ENCODE measurements at places on chromosomes 5 and 9.

DNA sequence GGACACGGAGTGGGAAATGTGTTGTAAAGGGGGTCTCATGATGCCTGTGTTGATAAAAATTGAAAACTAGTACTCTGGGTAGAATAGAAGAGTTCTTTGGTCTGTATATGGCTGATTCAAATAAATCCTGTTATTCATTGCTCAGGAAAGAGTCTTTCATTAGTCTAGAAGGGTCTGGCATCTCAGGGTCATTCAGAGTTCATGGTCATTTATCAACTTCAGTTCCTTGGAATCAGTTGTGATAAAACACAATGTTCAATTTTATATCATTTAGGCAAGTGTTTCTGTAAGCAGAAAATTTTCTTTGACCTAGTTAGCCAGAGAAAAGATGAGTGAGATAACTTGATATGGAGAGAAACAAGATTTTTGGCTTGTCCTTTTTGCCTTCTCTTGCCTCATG lies 36.3 kb downstream of the SPATA31D1 start:
- no peak for ATAC-seq

DNA sequence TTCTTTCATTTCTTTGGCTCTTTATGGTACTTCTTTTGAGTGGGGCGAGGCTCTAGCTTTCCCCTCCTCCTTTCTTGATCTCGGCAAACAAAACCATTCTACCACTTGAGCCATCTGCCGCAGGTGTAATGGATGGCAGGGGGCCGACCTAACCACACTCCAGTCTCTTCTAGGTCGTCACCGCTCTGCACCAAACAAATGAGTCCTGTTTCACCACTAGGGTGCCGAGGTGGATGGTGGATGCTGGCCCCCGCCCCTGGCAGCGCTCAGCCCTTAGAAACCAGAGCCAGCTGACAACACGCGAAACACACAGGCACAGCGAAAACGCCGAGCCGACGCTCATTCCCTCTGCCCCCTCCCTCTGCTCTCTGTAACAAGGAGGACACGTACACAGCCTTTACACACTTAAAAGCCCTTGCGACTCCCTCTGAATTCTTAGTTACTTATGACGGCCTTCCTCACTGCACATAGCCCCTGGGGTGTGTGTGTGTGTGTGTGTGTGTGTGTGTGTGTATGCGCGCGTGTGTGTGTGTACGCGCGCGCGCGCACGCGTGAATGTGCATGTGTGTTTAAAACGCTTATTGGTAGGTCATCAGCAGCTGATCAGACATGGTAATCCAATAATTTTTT lies 199.4 kb downstream of the MEF2C start:
- peak; percentile 46 for ATAC-seq

- no peak for ATAC-seq
These were observed 67.0 kb downstream of the LPAR1 start for GRCh38 chr9:110971234-110971633.

DNA sequence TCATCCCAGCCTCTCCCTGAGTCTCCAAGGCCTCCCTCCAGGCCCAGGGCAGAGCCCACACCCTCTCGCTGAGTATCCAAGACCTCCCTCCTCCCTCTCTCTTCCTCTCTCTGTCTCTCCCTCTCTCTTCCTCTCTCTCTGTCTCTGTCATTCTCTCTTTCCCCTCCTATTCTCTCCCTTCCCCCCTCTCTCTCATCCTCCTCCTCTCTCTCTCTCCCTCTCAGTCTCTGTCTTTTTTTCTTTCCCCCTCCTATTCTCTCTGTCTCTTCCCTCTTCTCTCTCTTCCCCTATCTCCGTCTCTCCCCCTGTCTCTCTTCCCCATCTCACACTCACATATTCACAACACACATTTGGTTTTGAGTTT lies 8.1 kb downstream of the SLC6A19 start:
- ATAC-seq, result no peak

DNA sequence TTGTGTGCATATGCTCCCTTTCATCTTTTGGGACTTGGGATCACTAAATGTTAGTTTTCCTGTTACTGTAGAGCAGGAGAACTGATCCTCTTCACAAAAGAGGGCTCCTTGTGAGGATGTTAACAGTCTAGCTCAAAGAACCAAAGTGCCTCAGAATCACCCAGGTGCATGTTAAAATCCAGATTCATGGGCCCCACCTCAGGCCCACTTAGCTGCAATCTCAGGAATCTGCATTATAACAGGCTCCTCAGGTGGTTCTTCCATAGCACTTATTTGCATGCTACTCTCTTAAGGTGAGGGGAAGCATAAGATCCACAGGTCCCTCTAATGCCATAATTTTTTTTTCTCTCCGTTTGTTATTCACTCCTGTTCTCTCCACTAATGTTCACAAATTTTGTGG lies 14.8 kb upstream of the MEF2C start:
- ATAC-seq, result no peak

DNA sequence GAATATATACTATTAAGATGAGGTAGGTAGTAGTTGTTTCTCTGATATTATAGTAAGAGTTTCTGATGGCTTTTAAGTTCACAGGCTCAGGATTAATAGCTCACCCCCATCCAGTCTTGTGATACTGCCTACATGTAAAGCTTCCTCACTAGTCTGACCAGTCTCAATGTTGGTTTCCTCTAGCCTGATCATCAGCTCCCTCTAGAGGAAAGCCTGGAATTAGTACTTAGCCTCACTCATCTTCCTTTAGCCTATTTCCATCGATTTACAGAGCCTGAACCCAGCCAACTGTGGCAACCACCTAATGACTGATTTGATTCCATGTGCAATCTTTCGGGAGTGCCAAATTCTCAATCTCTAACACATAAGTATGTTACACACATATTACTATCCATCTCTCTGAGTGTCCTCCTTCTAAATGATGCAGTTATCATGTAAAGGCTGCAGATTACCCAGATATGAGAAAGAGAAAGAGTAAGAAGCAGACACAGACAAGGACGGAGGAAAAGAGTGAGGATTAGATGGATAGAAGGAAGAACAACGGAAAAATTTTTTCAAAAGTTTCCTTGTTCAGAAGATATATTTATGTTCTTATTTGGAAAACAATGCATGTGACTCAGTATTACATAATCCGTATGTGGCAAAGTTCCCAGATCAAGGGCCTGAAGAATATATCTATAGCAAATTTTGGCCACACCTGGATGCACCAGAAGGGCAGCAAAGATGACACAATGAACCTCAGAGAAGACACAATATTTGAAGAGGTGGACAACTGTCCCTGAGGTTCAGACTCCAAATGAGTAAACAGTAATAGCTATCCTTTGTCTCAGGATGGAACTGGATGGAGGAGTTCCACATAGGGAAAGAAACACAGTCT lies 333.7 kb downstream of the ELAVL2 start:
- ATAC-seq, result peak; percentile 84

- ATAC-seq, result no peak
These were observed 82.7 kb downstream of the PTPDC1 start for GRCh38 chr9:94166976-94167346.

DNA sequence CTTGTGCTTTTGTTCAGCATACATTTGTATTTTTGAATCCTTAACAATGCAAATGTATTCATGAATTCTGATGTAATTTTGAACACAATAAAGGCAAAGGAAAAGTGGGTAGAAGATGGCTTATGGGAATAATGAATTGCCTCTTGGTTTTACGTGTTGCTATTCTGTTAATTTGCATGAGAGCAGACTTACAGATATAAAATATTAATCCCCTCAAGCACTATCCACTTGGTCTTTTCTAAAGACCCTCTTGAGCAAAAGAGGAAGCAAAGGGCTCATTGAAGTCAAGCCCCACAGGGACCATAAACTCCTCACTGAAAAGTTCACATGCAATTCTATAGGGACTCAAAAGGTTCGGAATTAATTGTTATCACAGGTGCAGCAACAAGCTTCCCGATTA lies 51.9 kb downstream of the OSTF1 start:
- no peak for ATAC-seq

GRCh38 chr5:17192191-17192590 lies 25.2 kb upstream of the BASP1 start:
- no peak for ATAC-seq

DNA sequence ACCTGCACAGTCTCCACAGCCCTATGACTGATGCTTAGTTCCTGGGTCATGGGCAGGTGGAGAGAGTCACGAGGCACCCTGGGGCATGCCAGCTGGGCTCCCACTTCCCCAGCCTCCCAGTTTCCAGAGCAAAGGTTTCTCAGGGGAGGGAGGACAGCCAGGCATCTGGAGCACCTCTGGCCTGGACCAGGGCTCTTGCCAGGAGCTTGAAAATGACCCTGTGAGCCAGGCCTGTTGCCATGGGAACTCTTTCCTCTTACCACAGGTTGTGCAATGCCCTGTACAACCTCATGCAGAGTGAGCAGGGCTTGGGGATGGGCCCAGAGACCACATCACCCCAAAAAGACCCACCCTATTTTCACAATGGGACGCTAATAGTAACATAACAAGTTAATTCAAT lies 113.1 kb downstream of the PSD2 start:
- no peak for ATAC-seq

- ATAC-seq, result no peak
These were observed 233.9 kb upstream of the SGCD start for GRCh38 chr5:156093024-156093423.

DNA sequence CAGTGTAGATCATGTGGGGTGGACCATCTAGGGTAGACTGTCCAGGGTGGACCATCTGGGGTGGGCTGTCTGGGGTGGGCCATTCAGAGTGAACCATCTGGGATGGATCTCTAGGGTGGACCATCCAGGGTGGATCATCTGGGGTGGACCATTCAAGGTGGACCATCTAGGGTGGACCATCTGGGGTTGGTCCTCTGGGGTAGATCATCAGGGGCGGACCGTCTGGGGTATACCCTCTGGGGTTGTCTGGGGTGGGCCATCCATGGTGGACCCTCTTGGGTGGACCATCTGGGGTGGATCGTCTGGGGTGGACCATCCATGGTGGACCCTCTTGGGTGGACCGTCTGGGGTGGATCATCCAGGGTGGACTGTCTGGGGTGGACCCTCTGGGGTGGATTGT lies 64.3 kb downstream of the KCNT1 start:
- no peak for ATAC-seq

DNA sequence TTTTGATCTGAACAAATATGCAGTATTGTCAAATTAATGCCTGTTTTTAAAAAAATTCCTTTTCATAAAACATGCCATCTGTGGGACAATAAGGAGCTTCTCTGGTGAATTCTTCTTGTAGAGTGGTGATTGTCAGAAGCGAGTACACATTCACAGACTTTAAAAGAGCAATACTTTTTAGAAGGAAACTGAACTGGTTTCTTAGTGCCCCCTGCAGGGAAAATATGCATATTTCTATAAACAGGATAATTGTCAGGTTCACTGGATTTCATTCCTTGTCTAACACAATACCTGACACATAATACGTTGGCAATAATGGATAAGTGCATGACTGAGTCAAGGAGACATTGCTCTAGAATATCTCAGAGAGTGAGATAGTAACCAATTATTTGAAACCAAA lies 133.7 kb downstream of the KIF4B start:
- ATAC-seq, result no peak

DNA sequence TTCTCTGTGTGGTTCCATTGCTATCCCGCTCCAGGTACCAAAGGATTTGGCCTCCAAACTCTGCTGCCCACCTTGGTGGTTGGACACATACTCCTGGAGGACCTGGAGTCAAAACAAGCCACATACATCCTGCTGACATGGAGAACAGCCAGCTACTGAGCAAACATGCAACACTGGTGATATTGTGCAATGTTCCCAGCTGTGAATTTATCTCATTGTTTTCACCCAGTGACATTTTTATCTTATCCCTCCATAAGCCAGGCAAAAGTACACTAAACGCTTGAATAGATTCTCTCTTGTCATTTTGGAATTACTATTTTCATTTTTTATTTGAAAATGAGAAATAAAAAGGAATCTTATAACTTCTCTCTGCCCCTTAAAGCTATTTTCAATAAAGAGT lies 11.1 kb upstream of the CTSL start:
- no peak for ATAC-seq

DNA sequence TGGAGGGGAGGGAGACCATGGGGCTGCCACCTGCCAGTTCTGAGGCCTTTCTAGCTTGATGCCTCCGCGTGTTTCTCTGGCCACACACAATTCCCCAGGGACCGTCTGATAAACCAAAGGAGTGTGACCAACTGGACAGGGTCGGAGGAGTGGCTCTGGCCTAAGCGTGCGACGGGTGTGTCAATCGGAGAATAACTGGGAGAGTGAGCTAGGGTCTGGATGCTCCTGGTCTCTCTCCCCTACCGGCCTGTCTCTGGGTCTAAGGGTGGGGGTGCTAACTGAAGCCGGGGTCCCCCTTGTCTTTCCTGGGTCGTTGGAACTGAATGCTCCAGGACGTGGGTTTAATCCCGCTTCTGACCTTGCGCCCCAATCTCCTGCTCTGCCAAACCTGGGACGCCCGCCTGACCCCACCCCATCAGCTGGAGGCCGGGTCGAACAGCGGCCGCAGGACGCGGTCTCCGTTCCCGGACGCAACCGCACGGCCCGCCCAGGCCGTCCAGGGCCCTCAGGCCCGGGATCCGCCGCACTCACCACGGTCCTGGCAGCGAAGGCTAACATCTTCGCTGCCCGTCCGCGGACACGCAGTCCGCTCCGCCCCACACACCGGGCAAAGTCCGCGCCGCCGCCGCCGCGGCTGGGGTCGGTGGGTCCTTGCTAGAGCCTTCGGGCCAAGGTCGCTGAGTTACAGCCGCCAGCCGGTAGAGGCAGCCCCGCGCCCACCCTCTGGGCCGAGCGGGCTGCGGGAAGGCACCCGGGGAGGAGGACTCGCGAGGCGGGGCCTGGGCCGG lies 447 bp downstream of the CRAT start:
- peak; percentile 4 for ATAC-seq

Data from motor neuron (in vitro differentiated cells).